ENCODE measurements at places on chromosomes 2 and 18.
A peak's percentile ranks its signal among the peaks of the same experiment; 100 is the strongest.

GRCh38 chr2:48144777-48145176 is 238.5 kb upstream of the FBXO11 start:
- peak; percentile 15 for DNase-seq

DNA sequence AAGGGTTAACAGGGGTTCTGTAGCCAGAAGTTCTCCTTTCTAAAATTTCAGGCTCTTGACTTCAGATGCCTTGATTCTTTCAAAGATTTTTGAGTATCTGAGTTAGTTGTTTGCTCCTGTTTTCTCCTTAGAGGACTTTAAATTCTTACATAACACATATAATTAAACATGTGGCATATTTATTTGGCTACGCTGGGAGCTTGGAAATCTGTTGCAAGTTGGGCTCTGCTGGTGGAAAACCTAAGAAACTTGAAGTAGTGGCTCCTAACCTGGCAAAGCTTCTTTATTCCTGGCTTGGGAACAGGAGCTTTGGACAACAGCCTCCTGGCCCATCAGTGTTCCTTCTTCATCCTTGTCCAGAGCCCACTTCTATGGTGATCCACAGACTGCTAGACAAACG is 72.6 kb downstream of the VIT start:
- DNase-seq: no peak

GRCh38 chr2:142967060-142967459 is 89.6 kb downstream of the KYNU start:
- DNase-seq: no peak

DNA sequence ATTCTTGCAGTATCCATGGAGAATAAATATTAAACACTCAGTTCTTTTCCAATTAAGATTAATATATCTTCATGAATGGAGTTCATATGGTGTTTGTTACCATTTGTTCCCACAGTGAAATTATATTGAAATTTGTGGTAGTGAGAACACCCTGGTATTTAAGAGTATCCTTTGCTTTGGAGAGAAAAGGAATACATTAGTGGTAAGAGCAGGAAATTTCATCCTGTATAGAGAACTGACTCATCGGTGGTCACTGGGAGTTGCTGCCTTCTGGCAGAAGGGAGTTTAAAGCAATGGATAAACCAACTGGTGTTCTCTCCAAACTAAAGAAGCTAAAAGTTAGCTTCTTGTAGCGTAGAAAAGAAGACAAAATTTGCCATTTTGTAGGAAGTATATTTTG is 107.3 kb downstream of the MYO1B start:
- peak; percentile 30 for DNase-seq

DNA sequence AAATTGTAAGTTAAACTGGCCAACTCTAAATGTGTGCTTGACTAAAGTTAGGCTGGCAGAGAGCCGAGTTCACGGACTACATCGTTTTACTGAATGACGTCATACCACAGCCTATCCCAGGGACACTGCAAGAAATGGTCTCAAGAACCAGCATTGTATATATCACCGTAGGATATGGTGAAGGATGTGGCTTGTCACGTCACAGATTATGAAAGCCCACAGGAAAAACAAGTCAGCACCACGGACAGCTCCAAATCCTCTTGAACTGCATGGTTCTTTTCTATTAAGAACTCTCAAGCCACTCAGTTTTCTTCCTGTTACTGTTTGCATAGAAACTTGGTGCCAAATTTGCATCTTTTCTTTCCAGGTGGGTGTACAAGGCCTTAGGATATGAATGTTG is 85.1 kb upstream of the ACAA2 start:
- DNase-seq: peak; percentile 80

GRCh38 chr18:26685438-26686157 is 137.2 kb upstream of the KCTD1 start:
- DNase-seq: peak; percentile 87

DNA sequence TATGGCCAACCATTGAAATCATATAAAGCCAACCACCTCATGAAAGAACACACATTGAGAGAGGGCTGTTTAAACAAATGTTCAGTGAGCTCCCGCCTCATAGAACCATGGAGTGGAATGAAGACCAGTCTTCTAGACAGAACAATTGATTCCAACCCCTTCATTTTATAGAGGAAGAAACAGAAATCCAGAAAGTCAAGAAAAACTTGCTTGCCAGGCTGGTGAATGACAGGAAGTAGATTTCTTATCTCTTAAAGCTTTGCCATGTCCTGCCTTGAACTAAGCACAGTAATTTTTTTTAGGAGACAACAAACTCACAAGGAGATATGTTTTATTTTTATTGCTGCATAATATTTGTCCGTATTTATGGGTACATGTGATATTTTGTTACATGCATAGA is 16.5 kb upstream of the NRP2 start:
- DNase-seq: no peak

- peak; percentile 34 for DNase-seq
Observed at GRCh38 chr18:8623549-8624106, 14.4 kb downstream of the RAB12 start.

GRCh38 chr2:141392517-141393213 is 738.2 kb downstream of the LRP1B start:
- no peak for DNase-seq

- no peak for DNase-seq
Observed at GRCh38 chr2:207055257-207055656, 110.5 kb downstream of the KLF7 start.

DNA sequence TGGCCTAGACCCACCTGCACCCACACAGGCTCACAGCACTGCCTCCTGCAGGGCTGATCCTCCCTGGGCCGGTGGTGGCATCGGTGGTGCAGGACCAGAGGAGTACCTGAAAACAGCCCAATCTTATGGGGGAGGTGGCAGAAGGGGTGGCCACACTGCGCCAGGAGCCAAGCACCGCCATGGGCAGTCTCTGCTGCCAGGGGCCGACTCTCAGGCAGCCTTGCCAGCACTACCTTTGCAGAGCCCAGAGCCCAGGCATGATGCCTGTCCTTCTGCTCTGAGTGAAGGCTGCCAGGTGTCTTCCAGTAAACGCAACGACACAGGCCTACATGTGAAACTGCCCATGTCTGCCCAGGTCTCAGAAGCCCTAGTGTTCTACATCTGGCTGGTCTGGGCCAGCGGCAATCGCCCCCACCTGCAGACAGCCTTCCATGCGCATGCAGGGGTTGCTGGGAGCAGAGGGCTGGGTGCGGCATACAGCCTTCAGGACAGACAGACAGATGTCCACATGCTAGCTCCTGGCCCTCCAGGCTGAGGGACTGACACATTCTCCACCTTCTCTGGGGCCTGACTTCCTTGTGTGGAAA is 6.8 kb downstream of the HS6ST1 start:
- DNase-seq: no peak

- DNase-seq: no peak
Observed at GRCh38 chr2:143558665-143559064, 429.4 kb downstream of the ARHGAP15 start.

- no peak for DNase-seq
Observed at GRCh38 chr2:47230418-47230817, 75.3 kb upstream of the STPG4 start.

GRCh38 chr2:241096979-241097378 is 5.1 kb downstream of the MTERF4 start:
- no peak for DNase-seq

DNA sequence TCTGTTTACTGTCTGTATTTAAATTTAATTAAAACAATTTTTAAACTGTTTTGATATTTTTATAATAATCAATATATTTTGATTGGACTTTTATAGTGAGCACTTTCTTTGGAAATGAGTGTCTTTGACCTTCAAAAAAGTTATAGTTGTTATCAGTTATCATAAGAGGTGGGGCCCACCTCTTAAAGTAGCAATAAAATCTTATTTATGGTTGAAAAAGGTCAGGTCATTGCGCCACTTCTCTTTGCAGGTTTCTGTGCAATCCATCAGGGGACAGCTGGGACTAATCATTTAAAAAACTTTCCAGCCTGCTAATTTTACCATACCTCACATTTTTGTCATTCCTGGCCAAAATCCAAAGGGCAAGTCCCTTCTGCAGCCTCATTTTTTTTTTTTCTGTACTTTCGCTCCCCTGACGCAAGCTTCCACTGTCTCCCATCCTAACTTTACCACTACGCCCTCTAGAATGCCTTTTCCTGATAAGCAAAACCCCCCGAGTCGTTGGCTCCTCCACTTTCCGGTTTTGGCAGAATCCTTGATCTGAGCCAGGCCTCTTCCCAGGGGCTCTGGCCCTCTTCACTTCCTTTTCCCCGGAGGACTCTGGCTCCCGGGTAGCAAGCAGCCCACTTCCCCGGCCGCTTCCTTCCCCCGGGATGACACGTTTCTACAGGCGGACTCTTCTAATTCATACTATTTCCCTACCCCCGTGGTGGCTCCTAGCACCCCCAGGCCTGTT is 1.1 kb upstream of the SEH1L start:
- DNase-seq: peak; percentile 64

GRCh38 chr18:75063196-75063595 is 145.7 kb downstream of the PTGR3 start:
- no peak for DNase-seq

DNA sequence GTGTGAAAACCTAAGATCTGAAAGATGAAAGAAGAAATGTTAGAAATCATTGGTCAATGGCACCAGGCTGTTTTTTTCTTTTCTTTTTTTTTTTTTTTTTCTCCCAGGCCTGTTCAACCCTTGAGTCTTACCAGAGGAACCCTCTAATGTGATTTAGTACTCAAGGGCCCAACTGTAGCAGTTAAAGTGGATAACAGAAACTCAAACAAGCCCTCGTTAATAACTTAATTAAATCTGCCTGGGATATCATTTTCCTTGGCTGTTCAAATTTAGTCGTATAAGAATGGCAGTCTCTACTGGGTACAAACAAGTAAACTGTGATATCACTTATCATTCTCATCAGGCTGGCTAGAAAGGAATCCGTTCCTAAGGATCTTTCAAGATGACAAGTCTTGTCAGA is 16.5 kb downstream of the ARL4C start:
- DNase-seq: no peak

DNA sequence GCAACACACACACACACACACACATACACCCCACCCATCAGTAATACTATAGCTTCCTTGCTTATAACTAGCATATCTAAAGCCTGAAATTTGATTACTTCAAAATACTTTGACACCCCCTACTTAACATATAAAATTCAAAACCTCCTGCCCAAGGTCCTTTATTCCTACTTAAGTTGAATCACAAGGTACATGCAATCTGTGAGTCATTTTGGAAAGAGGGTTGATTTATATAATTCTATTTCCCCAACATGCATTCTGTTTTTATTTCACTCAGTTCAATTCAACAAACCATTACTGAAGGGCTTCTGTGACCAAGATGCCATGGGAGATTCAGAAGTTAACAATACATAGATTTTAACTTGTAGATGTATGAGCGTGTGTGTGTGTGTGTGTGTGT is 420.7 kb downstream of the METTL4 start:
- no peak for DNase-seq

GRCh38 chr2:69191634-69192033 is 178.7 kb downstream of the ANTXR1 start:
- no peak for DNase-seq

DNA sequence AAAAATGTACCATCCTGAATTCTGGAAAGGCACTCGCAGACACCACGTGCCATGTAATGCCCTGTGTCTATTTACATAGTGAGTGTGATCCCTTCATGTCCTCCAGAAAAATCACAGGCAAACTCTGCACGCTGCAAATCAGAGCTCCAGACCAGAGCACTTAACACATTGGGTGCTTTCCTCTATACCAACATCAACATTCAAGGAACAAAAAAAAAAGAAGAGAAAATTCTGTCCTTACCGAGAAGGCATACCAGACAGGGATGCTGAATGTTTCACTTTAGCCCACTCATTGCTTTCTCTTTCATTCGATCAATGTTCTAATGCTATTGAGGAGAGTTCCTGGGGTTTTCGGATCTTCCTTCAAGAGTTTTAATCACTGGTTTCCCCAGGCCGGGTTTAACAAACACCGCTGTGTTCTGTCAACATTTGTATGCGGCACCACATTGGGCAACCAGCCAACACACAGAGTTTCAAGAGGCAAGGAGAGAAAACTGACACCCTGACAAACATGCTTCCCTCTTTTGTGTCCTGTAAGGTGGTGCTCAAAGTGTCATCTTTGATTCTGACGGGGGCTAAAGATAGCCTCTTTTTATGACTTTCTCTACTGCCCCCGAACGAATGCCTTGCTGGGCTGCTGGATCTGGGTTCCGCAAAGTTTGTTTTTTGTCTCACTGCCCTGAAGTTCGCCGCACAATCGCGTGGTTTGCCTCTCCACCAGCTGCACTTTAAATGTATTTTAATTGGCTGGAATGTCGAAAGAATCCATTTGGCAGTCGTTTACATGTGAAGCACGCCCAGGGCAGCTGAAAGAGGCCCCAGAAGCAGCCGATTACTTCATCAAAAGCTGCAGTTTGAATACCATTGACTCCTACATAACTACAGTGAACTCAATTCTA is 106.4 kb upstream of the NCKAP5 start:
- no peak for DNase-seq

- no peak for DNase-seq
Observed at GRCh38 chr18:76347341-76347740, 147.7 kb downstream of the ZNF516 start.

DNA sequence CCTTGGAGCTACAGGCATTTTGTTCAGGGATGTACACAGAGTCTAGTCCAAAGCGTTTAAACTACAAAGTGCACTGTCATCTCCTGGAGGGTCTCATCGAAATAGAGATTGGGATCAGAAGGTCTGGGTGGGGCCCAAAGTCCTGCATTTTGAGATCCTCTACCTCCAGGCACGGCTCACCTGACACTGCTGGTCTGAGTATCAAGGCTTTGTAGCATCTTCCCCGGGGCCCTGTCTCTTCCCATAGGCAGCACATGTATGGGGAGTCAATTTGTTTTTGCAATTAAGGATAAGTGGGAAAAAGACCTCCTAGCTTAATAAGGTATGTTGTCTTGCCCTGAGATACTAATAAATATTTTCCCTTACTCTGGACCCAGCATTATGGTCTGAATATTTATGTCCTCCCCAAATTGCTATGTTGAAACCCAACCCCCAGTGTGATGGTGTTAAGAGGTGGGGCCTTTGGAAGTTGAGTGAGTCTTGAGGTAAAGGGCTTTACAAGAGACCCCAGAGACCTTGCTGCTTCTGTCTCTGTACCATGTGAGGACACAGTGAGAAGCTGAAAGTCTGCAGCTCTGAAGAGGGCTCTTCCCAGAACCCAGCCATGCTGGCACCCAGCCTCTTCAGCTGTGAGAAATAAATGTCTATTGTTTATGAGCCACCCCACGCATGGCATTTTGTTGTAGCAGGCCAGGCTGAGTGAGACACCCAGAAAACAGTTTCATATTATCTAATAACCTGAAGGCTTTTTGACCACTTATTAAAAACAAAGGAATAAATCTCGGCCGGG is 258.7 kb upstream of the HS6ST1 start:
- DNase-seq: no peak

- DNase-seq: no peak
Observed at GRCh38 chr2:170221317-170222288, 43.7 kb downstream of the MYO3B start.

- peak; percentile 63 for DNase-seq
Observed at GRCh38 chr18:74589021-74589420, 8.6 kb upstream of the ZNF407 start.
